ENCODE measurements at places on chromosomes 7 and 10. TPM values are rescaled to one million over a fixed set of nuclear protein-coding genes. Genes with fewer than 3 reads are reported as not detected.

ANLN gene
- 194 TPM for total RNA-seq

XRCC2 gene
- total RNA-seq: 1.6 TPM

DIP2C gene
- total RNA-seq: 23.1 TPM

COL28A1 gene
- 0.55 TPM for total RNA-seq

ERVW-1 gene
- not detected for total RNA-seq

OPN4 gene
- total RNA-seq: not detected

CPVL gene
- total RNA-seq: 1.4 TPM

UBN2 gene
- 5.6 TPM for total RNA-seq

TPK1 gene
- total RNA-seq: 7.4 TPM

TMEM236 gene
- total RNA-seq: 0.11 TPM

MARCHF5 gene
- 15.9 TPM for total RNA-seq

GRM3 gene
- not detected for total RNA-seq

NKX1-2 gene
- total RNA-seq: not detected

RPEL1 gene
- total RNA-seq: under 0.01 TPM

MARVELD1 gene
- 23.7 TPM for total RNA-seq

SEMA3D gene
- 13.4 TPM for total RNA-seq

ANXA8L1 gene
- total RNA-seq: not detected

SEMA3C gene
- 345 TPM for total RNA-seq

UCMA gene
- not detected for total RNA-seq

NPY4R gene
- not detected for total RNA-seq

TRDMT1 gene
- total RNA-seq: 6.6 TPM

RSU1 gene
- 57.7 TPM for total RNA-seq

OR2A42 gene
- total RNA-seq: not detected

KNDC1 gene
- total RNA-seq: 3.2 TPM

EPHB4 gene
- total RNA-seq: 37.1 TPM

ELFN1 gene
- total RNA-seq: 1.2 TPM

GBX1 gene
- not detected for total RNA-seq

UNCX gene
- not detected for total RNA-seq

NUTM2B gene
- 0.37 TPM for total RNA-seq
